ENCODE measurements at places on chromosomes 5 and 9.
A peak's percentile ranks its signal among the peaks of the same experiment; 100 is the strongest.

DNA sequence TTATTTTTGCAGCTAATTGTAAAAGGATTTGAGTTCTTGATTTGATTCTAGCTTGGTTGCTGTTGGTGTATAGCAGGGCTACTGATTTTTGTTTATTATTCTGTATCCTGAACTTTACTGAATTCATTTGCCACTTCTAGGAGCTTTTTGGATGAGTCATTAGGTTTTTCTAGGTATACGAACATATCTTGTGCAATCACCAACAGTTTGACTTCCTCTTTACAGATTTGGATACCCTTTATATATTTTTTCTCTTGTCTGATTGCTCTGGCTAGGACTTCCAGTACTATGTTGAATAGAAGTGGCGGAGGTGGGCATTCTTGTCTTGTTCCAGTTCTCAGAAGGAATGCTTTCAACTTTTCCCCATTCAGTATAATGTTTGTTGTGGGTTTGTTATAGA, 210.8 kb downstream of the FGF10 start:
- DNase-seq: no peak

DNA sequence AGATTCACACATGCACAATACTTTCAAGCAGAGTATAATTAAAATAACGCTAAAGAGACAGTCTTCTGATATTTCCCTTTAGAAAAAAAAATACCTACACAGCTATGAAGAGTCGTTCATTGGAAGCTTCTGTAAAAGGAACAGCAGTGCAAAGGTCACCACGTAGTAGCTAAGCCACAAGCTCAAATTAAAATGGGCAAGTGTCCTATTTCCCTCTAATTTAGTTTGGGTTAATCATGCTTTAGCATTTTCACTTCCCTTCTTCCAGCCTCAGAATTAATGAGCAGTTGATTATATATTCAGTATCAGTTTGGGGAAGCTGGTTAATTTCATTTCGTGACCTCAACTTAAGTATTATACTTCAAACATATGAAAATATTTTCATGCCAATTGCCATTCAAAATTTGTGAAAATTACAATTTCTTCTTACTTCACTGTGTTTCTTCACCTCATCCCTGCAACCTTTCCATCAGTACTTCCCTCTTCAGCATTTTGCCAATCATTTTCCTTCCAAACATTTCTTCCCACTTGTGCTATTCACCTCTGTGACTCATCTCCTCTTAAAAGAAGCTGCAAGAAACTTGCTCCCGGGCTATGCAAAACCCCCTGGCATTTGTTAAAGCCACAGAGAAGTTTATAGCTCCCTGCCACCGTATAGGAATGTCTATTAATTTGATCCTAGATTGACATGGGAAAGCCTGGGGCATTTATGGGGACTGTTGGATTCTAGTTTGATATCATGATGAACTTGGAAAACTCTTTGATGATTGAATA, 83.0 kb downstream of the DMRTA1 start:
- DNase-seq: no peak

GRCh38 chr9:86116425-86116824, 17.1 kb upstream of the GOLM1 start:
- no peak for DNase-seq

- DNase-seq: no peak
Observed at GRCh38 chr5:73892218-73892617, 266.2 kb downstream of the ARHGEF28 start.

- no peak for DNase-seq
Observed at GRCh38 chr5:79750611-79751510, 61.2 kb downstream of the CMYA5 start.

GRCh38 chr5:151958111-151958510, 33.5 kb upstream of the GLRA1 start:
- DNase-seq: no peak

DNA sequence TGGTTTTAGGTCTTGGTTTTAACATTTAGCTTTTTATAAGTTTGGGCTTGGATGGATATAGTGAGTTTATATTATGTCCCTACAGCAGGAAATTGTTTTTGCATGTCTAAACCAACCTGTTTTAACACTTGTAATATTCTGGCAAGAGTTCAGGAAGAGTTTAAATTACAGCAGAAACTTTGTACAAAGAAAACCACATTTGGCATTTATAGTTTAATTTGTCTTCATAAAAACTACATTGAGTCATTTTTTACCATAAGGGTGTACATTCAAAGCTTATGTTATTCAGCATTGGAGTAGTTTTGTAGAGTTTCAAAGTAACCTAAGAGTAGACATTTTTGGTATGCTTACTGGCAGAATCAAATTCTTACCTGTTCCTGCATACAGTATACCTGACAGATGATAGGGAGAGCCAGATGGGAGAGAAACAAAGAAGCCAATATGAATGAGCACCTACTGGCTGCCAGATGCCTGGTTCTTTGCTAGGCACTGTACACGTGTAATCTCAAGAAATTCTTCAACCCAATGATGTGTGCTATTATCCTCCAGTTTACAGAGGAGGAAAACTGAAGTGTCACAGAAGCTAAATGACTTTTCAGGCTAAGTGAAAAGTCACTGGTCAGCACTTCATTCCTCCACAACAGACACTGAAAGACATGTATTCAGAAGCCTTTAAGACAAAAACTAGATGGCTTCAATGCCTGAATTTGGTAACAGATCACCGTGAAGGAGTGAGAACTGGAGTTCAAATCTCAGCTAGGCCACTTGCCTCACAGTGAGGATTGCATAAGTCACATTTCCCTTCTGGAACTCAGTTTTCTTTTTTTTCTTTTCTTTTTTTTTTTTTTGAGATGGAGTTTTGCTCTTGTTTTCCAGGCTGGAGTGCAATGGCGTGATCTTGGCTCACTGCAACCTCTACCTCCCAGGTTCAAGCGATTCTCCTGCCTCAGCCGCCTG, 25.9 kb upstream of the ECM2 start:
- DNase-seq: no peak

GRCh38 chr5:132470596-132470995, 20.0 kb downstream of the IRF1 start:
- no peak for DNase-seq

GRCh38 chr5:66307647-66308241, 163.6 kb downstream of the SREK1 start:
- peak; percentile 64 for DNase-seq

- no peak for DNase-seq
Observed at GRCh38 chr5:109483395-109483971, 73.7 kb upstream of the PJA2 start.

- DNase-seq: no peak
Observed at GRCh38 chr5:145906401-145906800, 30.0 kb upstream of the SH3RF2 start.

DNA sequence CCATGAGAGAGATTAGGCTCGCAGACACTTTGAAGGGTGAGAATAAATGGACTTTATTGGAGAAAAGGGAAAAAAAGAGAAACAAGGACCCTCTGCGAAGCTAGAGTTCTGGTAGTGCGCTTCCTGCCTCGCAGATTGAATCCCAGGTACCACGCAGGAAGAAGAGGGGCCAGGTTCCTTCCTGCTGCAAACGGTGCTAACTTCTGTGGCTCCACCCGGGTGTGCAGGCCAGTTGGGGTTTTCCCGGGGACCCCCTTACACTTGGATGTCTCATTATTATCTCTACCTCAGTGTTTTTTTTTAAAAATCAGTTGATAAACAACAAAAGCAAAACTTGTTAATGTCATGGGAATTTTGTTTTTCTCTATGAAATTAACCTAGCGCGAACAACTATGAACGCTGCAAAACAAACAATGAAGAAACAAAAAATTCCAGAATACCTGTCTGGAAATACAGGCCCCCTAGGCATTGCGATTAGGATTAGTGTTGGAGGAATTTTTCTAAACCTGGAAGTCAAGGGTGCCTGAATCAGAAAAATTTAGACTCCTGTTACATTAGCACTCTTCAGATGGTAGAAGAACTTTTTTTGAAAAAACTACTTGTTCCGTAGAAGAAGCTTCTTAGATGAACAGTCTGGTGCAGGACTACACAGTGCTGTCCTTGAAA, 414.5 kb downstream of the MAN2A1 start:
- DNase-seq: no peak

DNA sequence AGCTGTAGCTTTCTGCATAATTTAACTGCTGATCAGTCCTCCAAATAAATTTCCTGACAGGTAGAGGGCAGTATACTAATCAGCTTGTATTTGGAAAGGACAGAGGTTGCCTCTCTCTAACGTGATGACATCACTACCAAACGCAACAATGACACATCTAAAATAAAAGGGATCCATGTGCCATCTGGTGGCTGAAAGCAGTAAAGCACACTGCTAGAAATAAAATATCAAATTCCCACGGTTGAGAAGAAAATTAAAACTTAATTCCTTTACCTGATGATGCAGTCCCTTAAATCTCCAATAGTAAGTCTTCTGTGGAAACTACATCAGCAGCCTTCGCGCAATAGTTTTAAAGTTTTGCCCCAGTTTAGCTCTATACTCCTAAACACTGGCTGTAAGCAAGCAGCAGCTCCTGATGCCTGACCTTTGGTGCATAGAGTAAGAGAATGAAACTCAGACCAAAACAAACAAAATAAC, 54.5 kb downstream of the DIAPH1 start:
- peak; percentile 96 for DNase-seq

DNA sequence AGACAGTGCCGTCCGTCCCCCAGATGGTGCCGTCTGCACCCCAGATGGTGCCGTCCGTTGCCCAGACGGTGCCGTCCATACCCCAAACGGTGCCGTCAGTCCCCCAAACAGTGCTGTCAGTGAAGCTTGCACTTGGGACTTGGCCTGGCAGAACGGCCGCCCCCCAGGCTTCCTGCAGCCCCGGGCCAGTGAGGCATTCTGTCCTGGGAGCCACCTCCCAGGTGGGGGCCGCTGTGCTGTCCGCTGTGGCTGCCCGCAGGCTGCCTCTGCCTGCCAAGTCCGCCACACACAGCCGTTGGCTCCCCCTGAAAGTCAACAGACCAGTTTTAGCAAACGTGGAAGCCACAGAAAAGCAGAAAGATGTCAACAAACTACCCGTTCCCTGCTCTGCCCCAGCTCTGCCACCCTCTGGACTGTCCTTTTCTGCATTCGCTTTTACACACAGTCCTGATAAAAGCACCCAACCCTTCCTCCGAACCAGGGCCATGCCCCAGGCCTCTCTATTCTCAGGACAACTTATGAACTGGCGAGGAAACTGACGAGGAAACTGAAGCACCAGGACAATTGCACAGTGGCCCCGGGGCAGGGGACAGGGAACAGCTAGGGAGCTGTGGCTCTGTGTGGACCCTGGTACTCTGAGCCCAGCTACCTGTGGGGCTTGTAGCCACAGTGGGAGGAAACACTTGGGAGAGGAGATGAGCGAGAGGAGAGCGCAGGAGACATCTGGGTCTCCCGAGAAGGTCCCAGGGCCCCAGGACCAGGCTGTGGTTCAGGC, 39.6 kb upstream of the RXRA start:
- DNase-seq: no peak

DNA sequence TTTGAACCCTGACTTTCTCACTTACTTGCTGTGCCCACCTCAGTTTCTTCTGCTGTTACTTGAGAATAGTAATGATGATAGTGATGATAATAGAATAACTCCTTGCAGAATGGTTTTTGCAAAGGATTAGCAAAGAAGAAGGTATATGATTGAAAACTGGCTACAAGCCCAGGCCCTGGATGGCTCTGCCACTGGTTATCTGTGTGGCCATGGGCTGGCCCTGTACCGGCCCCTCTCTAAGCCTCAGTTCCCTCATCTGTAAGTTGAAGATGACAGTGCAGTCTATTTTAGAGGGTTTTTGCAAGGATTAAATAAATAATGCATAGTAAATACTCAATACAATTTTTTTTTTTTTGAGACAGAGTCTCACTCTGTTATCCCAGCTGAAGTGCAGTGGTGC, 6.2 kb downstream of the TTLL11 start:
- DNase-seq: no peak

DNA sequence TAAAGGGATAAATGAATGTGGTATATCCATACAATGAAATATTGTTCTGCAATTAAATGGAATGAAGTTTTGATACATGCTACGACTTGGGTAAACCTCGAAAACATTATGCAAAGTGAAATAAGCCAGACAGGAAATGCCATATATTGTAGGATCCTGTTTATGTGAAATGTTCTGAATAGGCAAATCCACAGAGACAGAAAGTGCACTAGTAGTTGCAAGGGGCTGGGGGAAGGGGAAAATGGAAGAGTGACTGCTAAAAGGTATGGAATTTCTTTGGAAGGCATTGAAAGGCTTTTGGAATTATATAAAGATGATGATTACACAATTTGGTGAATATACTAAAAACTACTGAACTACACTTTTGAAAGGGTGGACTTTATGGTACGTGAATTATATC, 97.0 kb downstream of the FOXD1 start:
- no peak for DNase-seq

- no peak for DNase-seq
Observed at GRCh38 chr5:179126506-179126991, 66.4 kb downstream of the ZNF354C start.

GRCh38 chr5:140150201-140150600, 24.5 kb downstream of the IGIP start:
- no peak for DNase-seq

GRCh38 chr9:70020991-70021571, 22.6 kb upstream of the MAMDC2 start:
- no peak for DNase-seq

GRCh38 chr5:143101725-143102386, 301.6 kb downstream of the NR3C1 start:
- DNase-seq: no peak

DNA sequence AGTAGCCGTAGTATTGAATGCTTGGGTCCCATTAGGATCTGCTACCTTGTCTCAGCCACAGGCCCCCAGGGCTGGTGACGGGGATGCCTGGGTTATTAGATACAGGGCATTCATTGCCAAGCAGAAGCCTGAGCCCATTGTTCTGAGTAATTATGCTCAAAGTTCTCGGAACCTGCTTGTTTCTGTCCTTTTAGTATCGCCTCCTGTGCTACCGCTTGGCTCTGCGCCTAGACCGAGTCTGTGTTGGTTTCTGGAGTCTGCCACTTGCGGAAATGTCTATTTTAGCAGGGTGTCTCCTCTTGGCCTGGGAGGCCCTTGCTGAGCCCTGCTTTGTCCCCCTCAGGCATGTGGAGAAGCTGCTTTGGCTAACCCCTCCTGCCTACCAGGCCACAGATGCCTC, 506.1 kb downstream of the BNC2 start:
- no peak for DNase-seq

DNA sequence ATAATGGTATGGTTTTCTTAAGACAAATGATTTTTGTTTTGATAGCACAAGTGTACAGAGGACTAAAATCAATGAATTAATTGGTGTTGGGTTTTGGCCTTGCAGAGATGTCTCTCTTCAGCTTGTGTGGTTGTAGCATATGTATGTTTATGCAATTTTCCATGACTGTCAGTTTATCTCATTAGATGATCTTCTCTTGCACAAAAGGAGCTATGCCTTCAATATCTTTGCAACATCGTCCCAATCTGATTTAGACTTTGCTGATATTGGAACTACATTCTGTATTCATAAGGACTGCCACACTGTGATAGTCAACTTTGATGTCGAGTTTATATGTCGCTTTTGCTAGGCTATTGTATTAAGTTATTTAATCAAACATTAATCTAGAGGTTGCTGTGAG, 140.0 kb upstream of the TAF11L2 start:
- DNase-seq: no peak

DNA sequence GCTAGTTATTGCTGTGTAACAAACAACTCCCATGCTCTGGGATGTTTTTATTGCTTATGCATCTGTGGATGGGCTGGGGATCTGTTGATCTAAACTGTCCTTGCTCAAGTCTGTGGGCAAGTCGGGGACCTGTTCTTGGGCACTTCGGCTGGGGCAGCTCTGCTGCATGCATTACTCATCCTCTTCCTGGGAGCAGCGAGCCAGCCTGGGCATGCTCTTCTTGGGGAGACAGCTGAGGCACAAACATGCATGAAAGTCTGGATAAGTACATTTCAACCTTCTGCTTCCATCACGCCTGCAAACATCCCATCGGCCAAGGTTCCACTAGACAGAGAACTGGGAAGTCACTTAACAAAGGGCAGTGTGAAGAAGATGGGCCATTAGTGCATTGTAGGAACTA, 66.3 kb downstream of the ANKRD33B start:
- DNase-seq: no peak

All from Jurkat, Clone E6-1 (cell line).